ENCODE measurements at places on chromosomes 6 and 20.

DNA sequence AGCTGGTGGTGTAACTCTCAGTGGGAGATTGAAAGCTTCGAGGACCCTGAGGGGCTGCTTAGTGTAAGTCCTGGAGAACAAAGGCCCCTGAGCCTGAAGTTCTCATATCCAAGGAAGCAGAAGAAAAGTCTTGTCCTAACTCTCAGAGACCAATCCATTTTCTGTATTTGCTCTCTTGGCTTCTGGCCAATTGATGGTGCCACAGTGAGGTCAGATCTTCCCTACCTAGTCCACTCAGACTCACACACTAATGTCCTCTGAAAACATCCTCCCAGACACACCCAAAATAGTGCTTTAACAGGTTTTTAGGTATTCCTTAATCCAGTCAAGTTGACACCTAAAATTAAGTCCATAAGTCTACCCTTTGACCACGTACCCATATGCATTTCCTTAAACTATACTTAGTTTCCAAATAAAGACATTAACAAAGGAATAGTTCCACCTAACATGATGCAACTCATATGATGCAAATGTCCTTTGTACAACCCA, 29.4 kb downstream of the ZNF292 start:
- no peak for DNase-seq

- DNase-seq = peak; percentile 44
Observed at GRCh38 chr6:42710316-42710715, 12.1 kb downstream of the PRPH2 start.

DNA sequence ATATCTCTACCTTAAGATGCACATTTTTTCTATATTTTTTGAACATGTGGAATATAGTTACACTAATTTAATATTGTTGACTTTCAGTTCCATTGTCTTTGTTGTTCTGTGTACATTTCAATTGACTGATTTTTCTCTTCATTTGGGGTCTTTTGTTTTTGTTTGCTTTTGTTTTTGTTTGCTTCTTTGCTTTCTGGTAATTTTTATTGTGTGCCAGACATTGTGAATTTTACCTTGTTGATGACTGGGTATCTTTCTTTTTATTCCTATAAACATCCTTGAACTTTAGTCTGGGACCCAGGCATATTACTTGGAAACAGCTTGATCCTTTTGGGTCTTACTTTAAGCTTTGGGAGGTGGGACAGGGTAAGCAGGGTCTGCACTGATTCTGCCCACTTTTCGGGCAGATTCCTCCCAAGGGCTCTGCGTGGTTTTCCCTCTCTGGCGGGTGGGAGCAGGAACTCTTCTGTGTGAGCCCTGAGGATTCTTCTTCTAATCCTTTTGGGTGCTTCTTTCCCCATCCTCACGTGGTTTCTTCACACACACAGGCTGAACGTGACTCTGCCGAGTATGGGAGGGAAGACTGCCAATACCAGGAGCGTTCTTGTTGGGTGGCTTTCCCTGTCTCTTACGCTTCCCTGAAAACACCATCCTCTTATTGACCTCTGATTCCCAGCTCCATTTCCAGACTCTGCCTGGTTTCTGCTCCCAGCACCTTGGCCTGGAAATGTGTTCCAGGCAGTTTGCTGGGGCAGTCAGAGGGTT, 200.5 kb downstream of the ARID1B start:
- no peak for DNase-seq

GRCh38 chr6:163260111-163260895, 154.2 kb upstream of the QKI start:
- DNase-seq = peak; percentile 66

GRCh38 chr6:24152014-24152413, 26.0 kb downstream of the NRSN1 start:
- DNase-seq = no peak

DNA sequence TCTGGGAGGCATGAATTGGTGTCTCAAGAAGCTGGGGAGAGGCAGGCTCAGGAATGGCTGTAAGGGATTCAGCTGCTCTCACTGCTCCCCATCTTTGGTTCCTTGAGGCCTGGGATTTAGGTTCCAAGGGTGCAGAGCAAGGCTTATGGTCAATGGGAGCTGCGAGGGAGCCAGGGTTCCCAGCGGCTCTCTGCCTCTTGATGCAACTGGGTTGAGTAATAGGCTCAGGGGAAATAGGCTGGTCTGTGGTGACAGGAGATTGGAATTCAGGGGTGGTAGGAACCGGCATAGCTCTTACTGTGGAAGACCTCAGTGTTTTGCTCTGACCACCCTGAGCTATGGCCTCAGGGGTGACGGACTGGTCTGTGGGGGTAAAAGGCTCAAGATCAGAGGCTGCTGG, 13.0 kb upstream of the NRM start:
- DNase-seq = no peak

- peak; percentile 50 for DNase-seq
Observed at GRCh38 chr6:12001004-12001705, 11.0 kb upstream of the HIVEP1 start.

DNA sequence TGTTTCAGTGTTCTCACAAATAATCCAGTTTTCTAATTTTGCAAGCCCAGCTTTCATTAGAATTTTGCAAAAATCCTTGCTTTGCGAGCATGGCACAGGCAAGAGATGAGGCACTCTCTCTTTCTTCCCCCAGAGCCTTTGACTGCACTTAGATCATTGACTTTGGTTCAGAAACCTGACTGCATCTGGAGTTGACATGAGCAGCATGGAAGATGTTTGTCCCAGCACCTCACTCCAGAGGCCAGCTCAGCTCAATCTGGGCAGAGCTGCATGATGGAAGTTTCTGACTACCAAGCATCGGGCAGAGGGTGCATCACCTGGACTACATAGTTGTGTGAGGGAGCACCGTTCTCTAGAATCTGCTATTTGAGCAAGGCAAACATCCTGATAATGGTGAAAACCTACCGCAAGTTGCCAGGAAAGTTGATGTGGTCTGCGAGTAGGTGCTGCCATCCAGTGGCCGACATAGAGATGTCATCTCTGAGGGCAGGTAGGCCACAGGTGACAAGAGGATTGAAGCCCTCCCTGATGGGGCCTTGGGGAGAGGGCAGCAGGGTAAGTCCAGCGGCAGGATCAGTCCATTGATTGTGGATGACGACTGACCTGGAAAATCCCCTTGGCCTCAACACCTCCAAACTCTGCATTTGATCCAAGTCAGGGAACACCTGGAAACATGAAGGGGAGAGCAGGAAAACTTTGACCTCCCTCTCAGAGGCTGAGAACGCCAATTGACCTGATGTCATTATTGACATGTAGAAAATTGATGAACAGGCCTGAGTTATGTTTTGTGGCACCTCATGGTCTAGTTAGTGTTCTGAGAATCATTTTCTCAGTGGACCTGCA, 3.8 kb upstream of the LPA start:
- no peak for DNase-seq

DNA sequence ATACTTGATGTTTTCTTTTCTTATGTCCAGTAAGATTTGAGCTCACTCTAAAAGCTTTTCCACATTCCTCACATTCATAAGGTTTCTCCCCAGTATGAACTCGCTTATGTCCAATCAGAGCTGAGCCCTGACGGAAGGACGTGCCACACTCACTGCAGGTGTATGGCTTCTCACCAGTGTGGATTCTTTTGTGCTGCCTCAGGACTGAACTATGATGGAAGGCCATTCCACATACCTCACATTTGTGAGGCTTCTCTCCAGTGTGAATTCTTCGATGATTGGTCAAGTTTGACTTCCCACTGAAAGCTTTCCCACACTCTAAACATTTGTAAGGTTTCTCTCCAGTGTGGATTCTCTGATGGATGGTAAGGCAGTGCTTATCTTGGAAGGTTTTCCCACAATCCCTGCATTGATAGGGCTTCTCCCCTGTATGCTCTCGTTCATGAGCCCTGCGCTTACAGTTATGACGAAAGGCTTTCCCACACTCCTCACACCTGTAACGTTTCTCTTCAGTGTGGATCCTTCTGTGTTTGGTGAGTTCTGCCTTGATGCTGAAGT, 9.9 kb downstream of the ZNF311 start:
- no peak for DNase-seq

GRCh38 chr6:168190646-168191443, 111.8 kb upstream of the FRMD1 start:
- DNase-seq = no peak

- no peak for DNase-seq
Observed at GRCh38 chr6:139313784-139314545, 22.2 kb upstream of the TXLNB start.

GRCh38 chr20:48674461-48674860, 153.3 kb downstream of the PREX1 start:
- no peak for DNase-seq

GRCh38 chr6:167573461-167574215, 248.8 kb downstream of the TTLL2 start:
- DNase-seq = peak; percentile 32

DNA sequence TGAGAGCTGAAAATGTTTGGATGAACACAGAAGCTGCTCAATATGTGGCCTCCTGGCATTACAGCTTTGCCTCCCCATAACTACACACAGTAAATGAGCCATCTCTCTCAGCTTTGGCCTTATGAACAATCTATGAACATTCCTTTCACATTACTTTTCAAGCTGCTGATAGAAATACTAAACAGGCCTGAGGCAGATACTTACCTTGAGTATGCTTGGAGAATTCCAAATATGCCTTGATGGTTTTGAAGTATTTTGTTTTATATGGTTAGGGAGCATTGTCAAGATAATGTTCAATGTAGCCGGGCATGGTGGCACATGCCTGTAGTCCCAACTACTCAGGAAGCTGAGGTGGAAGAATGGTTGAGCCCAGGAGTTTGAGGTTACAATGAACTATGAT, 104.5 kb downstream of the CD24 start:
- DNase-seq = no peak

GRCh38 chr20:35319871-35320197, 27.6 kb upstream of the FAM83C start:
- no peak for DNase-seq

DNA sequence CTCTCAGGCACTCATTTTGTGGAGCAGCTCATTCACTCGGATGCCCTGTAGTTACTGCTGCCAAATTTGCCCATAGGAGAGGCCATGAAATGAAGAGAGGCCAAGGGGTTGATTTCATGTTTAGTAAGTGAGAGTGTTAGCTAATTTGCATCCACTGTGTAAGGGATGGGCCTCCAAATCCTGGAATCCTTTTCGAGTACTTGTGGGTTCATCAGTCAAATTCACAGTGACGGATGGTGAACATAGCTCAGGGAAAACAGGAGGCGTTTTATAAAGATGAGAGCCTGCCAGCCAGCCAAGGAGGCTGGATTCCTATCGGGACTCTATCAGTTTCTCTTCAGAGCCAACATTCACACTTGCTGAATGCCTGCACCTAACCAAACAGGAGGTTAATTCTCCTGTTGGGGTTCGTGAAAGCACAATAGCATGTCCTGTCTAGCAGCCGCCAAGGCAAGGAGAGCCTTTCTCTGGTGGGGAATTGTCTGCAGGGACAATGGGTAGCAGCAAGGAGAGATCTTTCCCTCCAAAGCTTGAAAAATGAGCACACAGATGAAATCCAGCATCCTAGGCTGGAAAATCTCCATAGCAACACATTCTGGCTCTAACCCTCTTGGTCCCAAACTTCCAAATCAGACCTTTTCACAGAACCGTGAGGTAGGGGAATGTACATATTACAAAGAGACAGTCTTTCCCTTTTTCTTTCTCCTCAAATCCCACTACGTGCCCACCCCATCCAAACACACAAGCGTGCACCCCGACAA, 231.4 kb upstream of the ECI2 start:
- no peak for DNase-seq

DNA sequence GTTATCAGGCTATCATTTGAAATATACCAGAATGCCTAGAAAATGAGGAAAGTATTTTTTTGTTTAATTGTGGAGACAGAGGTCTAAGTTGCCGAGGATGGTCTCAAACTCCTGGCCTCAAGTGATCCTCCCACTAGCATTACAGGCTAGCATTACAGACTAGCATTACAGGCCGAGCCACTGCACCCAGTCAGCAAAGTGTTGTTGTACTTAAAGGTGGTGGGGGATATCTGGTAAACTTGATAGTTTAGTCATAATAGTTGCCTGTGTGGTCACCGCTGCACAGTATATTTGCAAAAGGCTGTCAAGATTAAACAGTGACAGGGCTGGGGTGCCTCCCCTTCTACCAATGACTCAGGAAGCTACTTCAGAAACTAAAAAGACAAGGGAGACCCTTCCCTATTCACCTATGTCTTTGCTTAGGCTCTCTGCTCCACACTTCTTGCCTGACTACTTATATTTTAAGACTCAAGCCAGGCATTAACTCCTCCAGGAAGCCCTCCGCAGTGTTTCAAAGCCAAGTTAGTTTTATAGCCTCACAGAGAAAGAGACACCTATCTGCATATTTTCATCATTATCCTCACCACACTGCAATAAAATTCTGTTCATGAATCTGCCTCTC, 3.1 kb upstream of the AKIRIN2 start:
- DNase-seq = no peak

GRCh38 chr6:118565311-118565960, 17.3 kb downstream of the PLN start:
- DNase-seq = no peak

GRCh38 chr6:36364669-36365479, 22.6 kb downstream of the ETV7 start:
- DNase-seq = no peak

GRCh38 chr6:27049863-27050781, 197.4 kb upstream of the PRSS16 start:
- no peak for DNase-seq

DNA sequence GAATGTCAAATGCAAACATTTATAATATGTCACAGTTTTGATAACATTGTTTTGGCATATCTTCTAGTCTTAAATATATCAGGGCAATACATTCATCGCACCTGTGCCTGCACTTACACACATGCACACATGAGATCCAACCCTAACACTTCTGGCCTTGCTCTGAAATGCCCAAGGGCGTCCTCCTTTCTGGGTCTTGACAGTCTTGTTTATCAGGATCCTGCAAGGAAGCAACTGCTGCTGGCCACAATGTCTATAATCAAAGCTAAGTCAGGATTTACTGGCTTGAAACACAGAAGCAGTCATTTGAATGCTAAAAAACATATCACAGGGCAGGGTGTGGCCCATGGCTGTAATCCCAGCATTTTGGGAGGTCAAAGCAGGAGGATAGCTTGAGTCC, 32.9 kb upstream of the FAM50B start:
- DNase-seq = no peak

- DNase-seq = no peak
Observed at GRCh38 chr20:51384875-51385274, 157.6 kb downstream of the NFATC2 start.

DNA sequence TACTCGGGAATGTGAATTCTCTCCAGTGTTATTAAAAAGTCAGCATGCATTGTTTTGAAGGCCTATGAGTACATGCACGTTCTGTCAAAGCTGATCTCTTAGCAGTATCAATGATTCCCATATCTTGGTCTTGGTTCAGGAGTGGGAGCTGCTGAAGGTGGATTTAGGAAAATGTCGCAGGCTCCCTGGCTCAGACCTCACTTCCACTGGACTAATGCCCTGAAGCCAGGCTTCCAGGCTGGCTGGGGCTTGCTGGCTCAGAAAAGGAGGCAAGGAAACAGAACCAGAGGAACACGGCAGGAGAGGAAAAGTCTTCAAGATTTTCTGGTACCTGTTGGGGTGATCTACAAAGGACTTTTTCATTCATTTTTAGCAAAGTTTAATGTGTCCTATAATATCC, 81.6 kb downstream of the OLIG3 start:
- no peak for DNase-seq

GRCh38 chr6:169845426-169846285, 94.2 kb downstream of the ERMARD start:
- peak; percentile 5 for DNase-seq

GRCh38 chr6:19755181-19755580, 82.0 kb upstream of the ID4 start:
- no peak for DNase-seq

GRCh38 chr20:46361381-46361780, 45.0 kb downstream of the ELMO2 start:
- DNase-seq = peak; percentile 19

- DNase-seq = no peak
Observed at GRCh38 chr20:6501061-6501460, 266.4 kb upstream of the BMP2 start.

All from femur (tissue), 1 donor.